ENCODE measurements at places on chromosomes 7 and 10.

- ATAC-seq = no peak
These were observed 74.8 kb downstream of the HIPK2 start for GRCh38 chr7:139702811-139703486.

- ATAC-seq = no peak
These were observed 64.6 kb upstream of the KCNMA1 start for GRCh38 chr10:77702166-77702565.

- ATAC-seq = no peak
These were observed 30.6 kb downstream of the SMNDC1 start for GRCh38 chr10:110274072-110274627.

DNA sequence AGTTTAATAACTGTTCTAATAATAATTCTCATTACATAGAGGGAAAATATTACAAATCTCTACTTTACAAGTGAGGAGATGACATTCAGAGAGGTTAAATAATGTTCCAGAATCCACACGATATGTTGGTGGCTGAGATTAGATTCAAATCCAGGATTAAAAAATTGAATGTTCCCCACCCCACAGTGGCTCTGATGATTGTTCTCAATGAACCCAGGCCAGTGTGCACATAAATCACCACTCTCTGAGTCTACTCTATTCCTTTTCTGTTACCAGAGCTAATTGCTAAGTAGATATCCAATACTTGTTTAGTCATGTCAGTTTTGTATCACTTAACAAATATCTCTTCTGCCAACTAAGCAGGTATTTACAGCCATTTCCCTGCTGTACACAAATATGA lies 281.0 kb downstream of the ABCA13 start:
- no peak for ATAC-seq

GRCh38 chr10:14008740-14009080 lies 322.0 kb downstream of the FRMD4A start:
- no peak for ATAC-seq

All from esophagus mucosa (tissue), 1 donor.